ENCODE measurements at places on chromosomes 1 and 21.

- peak; percentile 60 for DNase-seq
Measured at GRCh38 chr1:212608959-212609700, 569 bp downstream of the ATF3 start.

- DNase-seq = no peak
Measured at GRCh38 chr1:212973426-212973825, 23.1 kb downstream of the VASH2 start.

- DNase-seq = no peak
Measured at GRCh38 chr21:42187976-42188653, 30.8 kb upstream of the ABCG1 start.

DNA sequence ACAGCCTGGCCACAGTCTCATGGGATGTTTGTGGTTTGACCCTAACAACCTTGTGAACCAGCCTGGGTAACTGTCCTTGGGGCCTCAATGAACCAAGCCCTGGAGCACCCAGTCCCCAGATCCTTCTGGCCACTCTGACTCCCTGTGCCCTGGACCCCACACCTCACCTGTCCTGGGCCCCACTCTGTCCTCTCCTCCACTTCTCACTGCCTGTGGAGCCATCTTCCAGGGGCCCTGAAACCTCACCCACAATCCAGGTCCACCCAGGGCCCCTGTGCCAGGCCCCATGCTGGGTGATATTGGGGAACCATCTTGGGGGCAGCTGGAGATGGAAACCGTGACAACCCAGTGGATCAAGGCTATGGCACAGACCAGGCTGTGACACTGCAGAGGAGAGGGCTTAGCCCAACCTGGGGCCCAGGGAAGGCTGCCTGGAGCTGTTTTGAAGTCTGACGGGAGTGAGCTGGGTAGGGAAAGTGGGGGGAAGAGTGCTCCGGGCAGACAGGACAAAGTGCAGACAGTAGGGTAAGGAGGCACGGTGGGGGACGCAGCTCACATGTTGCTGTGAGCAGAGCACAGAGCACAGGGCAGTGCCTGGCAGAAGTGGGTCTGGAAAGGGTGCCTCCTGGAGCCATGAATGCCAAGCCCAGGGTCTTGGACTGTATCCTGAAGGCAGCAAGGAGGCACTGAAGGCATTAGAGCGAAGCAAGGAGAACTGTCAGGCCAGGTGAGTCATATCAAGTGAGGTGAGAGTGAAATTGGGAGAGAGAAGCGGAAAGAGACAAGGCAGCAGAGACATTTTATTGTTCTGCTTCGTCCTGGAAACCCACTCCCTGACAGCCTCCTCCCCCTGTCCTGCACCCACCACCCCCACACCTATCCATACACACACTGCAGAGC is 12.1 kb upstream of the LRP8 start:
- no peak for DNase-seq

DNA sequence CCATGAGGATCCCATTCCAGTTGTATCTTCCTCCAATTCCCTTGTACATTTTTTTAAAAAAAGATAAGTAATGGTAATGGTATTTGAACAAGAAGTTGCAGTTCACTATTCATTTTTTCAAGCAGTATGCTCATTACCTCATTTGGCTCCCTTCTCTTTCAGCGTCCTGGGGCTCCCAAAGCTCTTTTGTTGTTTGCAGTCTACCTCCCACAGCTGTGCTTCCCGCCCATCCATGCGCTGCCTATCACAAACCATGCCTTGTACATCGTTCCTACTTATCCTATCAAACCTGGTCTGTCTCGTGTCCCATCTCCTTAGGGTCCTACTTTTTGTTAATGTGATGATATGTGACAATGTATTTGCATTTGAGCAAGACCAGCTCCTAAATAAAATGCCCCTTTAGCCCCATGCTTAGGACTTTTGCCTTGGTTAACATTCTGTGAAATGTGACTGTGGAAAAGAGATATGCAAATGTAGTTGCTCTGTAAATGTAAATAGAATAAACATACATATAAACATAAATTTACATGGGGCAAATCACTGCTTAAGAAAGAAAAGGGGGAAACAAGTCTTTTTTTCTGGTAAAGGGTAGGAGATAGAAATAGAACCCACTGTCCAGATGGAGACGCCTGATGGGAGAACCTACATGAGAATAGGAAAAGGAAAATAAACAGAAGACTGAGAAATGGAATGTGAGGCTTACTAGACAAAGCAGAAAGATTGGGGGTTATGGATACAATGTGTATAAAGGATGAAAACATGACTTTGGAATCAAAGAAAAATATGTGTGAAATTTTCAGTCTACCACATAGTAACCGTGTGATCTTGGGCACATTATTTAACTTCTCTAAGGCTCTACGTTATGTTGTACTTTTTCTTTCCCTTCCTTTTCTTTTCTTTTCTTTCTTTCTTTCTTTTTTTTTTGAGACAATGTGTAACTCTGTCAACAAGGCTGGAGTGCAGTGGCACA is 59.8 kb upstream of the PLXNA2 start:
- no peak for DNase-seq

GRCh38 chr1:87790756-87791155 is 462.1 kb downstream of the LMO4 start:
- DNase-seq = no peak

DNA sequence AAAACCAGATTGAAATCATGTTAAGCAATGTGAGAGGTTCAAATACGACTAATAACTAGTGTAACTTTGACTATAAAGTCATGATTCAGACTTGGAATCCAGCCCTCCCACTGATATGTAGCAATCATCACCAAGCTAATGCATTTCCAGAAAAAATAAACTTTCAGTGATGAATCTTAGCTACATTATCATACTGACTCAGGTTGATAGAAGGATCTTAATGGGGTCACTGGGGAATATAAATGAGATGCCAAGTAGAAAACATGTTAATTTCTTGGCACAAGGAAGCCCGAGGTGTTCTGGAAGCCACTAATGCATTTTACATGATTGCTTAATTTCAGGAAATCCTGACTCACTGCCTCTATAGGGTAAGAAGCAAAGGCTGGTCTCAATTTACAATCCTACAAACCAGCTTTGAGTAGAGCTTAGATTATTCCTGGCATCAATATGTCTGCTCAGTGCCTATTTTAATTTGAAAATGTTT is 67.7 kb downstream of the SELENOF start:
- DNase-seq = peak; percentile 34

DNA sequence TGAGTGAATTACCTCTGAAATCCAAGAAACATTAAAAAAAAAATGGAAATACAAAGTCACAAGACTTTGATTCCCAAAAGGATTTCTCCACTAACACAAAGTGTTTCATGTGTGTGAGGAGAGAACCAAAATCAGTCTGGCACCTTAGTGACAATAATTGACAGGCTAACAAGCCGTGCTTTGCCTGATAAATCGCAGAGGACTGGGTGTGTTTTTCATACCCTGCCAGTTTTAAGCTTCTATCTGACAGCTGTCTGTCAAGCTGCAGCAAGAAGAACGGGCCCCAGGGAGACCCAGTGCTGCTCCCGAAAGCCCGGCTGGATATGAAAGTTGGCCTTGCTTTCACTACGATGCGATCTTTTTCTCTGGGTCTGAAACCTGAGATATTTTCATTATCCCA is 101.6 kb upstream of the KCNK2 start:
- no peak for DNase-seq

DNA sequence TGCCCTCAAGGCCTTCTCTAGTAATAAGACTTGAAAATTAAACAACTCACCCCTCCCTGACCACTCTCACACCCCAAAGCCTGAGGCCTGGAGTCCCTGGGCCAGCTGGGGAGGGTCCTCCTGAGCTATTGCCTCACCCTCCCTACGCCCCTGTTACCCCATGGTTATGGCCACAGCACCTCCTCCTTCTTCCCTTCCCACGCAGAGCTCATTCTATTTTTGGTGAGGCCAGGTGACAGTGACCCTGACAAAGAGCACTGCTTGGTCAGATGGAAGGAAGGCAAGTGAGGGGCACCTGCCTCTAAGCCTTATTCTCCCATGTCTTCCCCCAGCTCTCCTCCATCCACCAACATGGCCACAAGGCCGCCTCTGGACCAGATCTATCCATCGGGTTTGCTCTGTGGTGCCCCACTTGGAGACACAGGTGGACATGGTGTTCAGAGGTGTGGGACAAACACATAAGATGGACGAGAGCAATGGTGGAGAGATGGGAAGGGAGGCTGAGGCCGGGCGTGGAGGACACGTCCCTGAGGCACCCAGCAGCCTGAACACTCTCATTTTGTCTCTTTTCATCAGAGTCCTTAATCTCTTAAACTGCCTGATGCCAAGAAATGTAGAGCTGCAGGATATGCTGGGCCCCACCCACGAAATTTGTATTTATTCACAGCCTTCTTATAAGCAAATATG is 42.6 kb downstream of the FCRL5 start:
- DNase-seq = no peak

- DNase-seq = no peak
Measured at GRCh38 chr1:2110738-2111673, 60.8 kb downstream of the PRKCZ start.

DNA sequence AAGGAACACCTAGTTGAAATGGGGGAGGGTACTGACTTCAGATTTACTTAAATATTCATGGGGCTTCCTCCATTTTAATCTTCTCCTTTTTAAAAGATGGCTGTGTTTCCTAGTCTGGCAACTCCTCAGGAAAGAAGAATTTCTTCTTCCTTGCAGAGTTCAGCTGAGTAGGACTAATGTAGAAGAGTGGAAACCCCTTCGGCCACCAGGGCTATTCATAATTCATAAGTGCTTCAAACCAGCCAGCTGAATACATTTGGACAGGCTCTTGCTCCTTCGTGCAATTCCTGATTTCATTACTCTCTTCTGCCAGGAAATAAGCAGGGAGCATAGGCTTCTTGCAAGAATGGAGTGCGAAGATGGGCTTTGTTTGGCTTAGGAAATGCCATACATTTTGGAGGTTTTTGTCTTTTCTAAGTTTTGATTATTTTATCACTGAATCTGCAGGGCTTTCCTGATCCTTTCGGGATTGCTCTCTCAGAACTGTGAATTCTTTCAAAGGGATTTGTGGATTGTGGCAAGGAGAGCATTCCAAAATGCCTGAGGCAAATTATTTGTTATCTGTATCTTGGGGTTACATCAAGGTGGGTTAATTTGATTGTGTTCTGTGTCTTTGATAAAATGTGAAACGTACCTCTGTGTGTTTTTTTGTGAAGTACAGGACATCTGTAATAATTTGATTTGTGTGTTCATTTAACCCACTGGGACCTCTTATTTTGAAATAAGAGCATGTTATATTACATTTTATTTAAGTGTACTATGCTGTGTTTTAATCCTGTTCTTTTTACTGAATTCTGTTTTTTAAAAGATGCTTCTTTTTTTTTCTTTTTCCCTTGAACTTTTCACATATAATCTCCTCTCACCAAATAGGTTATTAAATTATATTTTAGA is 179.4 kb upstream of the SGIP1 start:
- DNase-seq = no peak

- DNase-seq = no peak
Measured at GRCh38 chr1:17664322-17664721, 90.8 kb upstream of the ACTL8 start.

DNA sequence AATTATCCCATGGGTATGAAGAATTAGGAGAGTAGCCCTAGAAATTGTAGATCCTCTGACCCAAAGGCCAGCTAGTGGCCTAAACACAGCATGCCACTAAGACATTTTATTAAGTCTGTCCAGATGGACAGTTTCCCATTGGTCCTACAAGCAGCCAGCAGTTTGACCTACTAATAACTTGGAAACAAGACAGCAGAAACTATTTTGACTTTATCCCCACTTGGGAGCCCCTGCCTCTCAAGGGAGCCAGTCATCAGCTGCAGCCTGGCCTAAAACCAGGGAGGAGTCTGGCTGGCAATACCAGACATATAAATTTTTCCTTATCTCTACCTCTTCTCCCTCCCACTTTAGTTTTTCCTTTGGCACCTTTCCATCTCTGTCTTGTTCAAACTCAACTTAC is 222.6 kb upstream of the KCTD3 start:
- no peak for DNase-seq

DNA sequence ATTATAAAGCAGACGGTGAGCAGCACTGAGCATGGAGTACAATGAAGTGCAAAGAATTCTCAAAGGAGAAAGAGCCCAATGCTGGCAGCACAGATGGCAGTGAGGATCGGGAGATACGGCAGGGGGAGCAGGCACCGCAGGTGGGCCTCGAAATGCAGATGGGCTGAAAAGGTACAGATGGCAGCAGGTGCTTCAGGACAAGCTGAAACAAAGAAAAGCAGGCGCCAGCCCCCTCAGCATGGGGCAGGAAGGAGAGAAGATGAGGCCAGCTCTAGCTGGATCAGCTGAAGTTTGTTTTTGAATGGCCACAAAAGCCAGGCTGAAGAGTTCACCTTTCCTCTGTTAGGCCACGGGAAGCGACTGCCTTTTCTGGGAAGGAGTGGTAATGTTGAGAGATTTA is 7.7 kb downstream of the CFAP298 start:
- no peak for DNase-seq

- no peak for DNase-seq
Measured at GRCh38 chr1:221457685-221458446, 284.0 kb downstream of the DUSP10 start.

DNA sequence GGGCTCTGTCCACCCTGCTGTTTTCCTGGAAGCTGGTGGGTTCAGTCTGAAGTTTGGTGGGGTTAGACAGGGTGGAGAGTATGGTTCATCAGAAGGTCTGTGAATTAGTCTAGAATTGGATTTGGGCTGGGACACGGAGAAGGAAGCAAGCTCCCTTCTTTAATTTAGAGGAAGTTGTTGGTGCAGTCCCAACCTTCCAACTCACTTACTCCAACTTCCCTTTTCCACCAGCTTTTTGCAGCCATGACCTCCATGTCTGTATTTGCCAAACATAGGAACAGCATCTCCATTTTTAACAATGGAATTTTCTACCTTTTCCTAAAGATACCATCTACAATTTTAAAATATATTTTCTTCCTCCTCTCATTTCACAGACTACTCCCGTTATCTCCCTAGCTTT is 28.5 kb upstream of the PRELP start:
- DNase-seq = no peak

GRCh38 chr1:198543670-198544260 is 3.3 kb upstream of the ATP6V1G3 start:
- no peak for DNase-seq

DNA sequence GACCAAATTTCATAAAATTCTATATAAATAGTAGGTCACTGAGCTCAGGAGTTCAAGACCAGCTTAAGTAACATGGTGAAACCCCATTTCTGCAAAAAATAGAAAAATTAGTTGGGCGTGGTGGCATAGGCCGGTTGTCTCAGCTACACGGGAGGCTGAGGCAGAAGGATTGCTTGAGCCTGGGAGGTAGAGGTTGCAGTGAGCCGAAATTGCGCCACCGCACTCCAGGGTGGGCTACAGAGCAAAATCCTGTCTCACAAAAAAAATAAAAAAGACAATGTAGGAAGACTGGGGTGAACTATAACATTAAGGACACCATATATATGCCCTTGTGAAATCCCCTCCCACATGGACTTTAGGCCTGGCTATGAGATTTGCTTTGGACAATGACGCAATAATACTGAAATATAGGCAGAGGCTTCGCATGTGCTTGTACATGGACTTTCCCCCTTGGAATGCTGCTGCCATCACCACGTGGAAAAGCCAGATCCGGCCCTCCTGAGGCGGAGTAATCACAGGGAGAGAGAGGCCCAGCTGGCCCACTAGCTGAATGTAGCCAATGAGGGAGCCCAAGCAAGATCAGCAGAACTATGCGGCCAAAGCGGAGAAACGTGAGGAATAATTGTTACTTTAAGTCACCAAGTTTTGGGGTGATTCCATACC is 13.1 kb upstream of the USP1 start:
- DNase-seq = no peak

- no peak for DNase-seq
Measured at GRCh38 chr1:6456800-6457466, 9.0 kb downstream of the TNFRSF25 start.

All from AG08396 (cell line).